ENCODE measurements at places on chromosomes 2 and 18. TPM values are rescaled to one million over a fixed set of nuclear protein-coding genes. Genes with fewer than 3 reads are reported as not detected.

- DNase-seq = no peak
- H3K36me3 ChIP-seq = no peaks in the 10 kb centered on the region
- peaks cover 4% of the 10 kb centered on the region for H3K27me3 ChIP-seq
- peaks cover 2% of the 10 kb centered on the region for H3K4me1 ChIP-seq
These were observed 89.5 kb upstream of the STK39 start for GRCh38 chr2:168336786-168337388.

Gene EFHD1
- not detected for total RNA-seq

- no peaks in the 10 kb centered on the region for H3K4me1 ChIP-seq
- no peak overlapping the region for H3K27ac ChIP-seq
- H3K27me3 ChIP-seq = no peaks in the 10 kb centered on the region
- no peak for DNase-seq
These were observed 636.0 kb downstream of the NR4A2 start for GRCh38 chr2:155696571-155696970.

Gene CGREF1
- total RNA-seq = 0.31 TPM

- no peaks in the 10 kb centered on the region for H3K36me3 ChIP-seq
- H3K4me1 ChIP-seq = no peaks in the 10 kb centered on the region
- no peak overlapping the region for H3K4me3 ChIP-seq
These were observed 337.5 kb downstream of the GULP1 start for GRCh38 chr2:188628989-188629752.
